Activated T-cell treated with anti-CD3 and anti-CD28 coated beads for 48 hours (primary cell): ENCODE measurements at places on chromosomes 4 and X.

- no peak for DNase-seq
Observed at GRCh38 chr4:45346816-45347435, 620.6 kb upstream of the GNPDA2 start.

- no peak for DNase-seq
Observed at GRCh38 chrX:129323115-129323514, 200.2 kb downstream of the SMARCA1 start.

- DNase-seq, result no peak
Observed at GRCh38 chr4:137623013-137623412, 90.7 kb upstream of the PCDH18 start.

DNA sequence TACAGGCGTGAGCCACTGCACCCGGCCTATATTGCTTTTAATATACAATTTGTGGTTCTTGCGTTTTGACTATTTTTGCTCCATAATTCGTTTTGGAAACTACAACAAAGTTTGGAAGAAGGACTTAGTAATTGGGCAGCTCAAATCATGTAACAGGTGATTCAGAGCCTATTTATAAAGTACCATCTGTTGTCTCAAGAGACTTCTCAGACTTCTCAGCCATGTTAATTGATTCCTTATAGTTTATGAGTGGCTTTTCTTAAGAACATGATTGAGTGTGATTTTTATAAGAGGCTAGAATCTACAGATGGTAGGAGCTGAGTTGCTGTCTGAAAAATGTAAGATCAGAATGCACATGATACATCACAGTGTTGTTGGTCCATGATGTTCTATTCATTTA, 240.2 kb downstream of the ADGRL3 start:
- DNase-seq, result no peak

DNA sequence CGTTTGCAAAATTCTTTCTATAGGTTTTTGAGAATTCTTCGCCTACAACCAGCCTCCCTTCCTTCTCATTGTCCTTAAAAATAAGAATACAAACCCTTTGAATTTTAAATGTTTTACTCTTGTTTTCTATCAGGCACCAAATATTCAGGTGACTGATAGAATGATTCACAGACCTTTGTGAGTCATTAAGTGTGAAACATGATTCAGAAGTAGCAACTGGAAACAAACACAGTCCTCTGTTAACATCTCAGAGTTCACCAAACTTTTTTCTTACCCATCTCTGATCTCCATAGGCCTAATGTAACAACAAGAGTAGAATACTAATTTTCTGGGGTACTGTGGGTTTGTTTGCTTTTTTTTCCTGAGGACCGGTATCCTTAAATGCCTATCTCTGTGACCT, 63.4 kb upstream of the MAB21L2 start:
- DNase-seq, result no peak

- DNase-seq, result no peak
Observed at GRCh38 chrX:115373308-115373707, 83.8 kb downstream of the LUZP4 start.

GRCh38 chr4:106463622-106464021, 95.0 kb upstream of the GIMD1 start:
- DNase-seq, result no peak

DNA sequence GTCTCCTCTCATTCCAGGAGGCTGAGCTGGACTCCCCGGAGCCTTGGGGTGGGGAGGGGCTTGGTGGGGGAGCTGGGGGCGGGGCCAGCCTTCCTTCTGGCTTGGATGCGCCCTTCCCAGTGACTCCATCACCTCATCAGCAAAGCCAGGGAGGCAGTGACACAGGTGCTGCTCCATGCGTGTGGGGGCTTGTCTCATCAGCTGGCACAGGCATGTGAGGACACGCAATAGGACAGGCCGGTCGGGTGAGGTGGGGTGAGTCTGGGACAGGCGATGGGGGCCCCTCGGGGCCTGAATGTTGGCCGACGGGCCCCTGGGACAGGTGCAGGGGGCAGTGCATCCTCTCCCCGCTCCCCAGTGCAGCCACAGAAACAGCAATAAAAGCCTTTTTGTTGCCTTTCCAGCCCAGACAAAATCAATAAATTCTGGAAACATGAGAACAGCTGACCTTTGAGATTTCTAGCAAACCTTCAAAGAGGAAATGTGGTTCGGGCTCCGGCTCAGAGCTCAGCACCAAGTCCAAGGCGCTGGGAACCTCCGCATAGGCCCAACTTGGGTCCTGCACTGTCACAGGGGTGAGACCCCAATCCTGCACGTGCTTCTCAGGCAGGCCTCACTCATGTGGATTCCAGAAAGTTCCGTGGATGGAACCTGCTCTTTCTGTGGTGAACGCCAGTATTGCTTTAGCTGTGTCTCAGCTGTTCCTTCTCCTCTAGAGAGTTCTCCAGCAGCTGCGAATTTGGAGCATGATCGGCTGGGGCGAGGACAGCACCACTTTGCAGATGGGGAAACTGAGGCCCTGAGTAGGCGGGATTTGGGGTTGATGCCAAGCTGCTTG, 18.5 kb downstream of the ADRA2C start:
- DNase-seq, result no peak

DNA sequence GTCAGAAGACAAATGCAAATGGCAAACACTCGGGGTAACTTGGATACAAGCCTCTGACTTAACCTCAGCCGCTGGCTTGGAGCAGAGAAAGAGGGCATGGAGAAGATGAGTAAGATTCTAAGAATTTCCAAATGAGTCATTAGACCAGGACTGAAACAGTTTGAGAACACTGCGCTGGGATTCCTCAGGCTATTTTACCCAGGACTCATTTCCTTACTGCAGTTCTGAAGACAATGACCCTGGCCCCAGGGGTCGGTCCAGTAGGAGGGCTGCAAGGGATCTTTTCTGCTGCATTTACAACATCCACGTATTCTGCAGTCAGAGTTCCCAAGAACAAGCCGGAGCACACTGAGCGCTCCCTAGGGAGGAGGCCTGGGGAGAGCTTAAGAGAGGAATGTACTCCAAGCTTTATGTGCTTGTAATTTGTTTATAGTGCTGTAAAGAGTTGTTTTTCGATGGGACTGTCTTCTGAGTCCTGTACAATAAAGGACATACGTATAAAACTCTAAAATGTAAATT, 27.3 kb upstream of the SORBS2 start:
- DNase-seq, result no peak

- no peak for DNase-seq
Observed at GRCh38 chrX:3145716-3146115, 104.4 kb downstream of the ARSF start.

DNA sequence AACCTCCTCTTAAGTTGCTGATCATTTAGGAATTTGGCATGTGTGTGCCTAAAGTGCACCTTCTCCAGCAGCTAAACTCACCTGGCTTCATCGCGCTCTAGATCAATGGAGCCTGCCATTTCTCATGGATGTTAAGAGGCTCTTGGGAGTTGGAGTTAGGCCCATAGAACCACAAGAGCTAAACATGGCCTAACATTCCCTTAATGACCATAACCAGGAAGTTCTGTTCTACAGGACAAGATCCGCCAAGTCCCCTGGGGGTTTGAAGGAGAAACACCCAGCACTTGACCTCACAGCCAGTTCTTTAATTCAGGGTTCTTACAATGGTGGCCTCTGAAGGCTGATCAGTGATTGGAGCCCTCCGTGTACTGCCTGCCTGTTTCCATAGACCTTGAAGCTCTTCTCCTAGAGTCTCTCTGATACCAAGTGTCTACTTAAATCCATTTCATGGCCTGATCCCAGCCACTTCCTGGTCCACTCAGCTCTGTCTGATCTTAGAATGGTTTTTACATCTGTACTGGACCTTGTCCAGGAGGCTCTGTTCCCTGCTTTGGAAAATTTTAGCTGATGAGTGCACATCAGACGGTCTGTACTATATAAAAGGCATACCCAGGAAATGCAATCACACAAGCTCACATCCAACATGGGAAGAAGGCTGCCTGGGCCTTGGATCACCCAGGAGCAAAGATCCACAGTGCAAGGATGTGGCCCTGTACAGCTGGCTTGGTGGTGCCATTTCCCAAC, 45.1 kb downstream of the RPS3A start:
- DNase-seq, result no peak

GRCh38 chrX:137431693-137432488, 134.0 kb upstream of the ZIC3 start:
- DNase-seq, result no peak
